ENCODE measurements at places on chromosomes 1 and 21. TPM values are rescaled to one million over a fixed set of nuclear protein-coding genes. Genes with fewer than 3 reads are reported as not detected.

Gene SYDE2
- polyA plus RNA-seq: 11.6 TPM

Gene WNT4
- polyA plus RNA-seq: 8.1 TPM

DNA sequence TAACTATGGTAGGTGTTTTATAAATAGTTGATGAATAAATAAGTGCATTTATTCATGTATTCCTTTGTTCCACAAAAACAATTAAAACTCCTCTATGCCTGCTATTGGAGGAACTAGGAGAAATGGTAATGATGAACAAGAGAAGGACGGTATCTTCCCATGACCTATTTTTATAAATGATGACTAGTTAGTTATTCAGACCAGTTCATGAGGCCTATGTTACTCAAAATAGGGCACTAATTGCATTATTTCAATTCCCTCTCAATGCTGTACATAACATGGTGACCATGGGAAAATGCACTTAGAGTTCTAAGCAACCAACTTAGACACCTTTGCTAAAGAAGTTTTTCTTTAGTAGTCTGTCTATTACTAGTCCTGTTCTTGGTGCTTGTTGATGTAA lies 53.1 kb downstream of the XCL1 start:
- no peak for DNase-seq

DNA sequence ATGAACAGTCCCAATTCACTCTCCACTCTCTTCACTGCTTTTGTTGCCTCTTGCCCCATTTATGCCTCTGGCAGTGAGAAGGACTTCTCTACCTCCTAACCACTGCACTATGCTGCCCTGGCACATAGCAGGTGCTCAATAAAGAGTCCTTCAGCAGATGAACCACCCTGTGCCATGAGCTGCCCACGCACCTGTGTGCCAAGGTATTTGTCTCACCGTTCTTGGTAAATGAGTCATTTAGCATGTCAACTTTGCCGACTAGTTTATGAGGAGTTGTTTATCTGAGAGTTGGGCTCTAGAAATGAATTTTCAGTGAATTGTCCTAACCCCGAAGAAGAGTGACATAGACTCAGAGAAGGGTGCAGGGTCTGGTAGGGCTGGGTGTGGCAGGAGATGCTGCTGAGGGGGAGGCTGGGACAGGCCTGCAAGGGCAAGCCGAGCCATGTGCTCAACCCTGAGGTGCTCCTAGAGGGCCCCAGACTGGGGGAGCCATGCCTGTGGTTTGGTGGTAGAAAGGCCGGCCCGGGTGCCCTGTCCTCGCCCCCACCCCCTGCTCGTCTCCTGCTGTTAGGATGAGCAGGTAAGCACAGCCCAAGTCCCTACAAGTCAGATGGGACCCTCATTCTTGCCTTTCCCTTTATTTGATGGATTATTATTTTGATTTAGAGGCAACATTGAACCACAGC lies 654.5 kb downstream of the MATN1 start:
- no peak for DNase-seq

DNA sequence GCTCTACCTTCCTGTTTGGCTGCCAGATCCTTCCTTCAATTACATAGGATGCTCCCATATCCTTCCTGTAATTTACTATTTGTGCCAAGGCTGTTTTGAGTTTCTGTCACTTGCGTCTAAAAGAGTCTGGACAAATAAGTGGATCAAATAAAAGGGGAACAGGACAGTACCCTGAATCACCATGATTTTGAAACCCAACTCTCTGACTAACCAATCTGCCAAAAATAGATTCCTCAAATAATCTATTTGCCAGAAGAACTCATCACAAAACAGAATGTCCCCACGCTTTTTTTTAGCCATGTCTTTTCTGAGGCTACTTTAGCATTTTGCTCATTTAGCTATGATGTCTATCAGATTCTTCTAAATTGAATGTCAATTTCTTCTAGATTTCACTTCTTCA lies 392.6 kb downstream of the NTNG1 start:
- no peak for DNase-seq

- peak; percentile 60 for DNase-seq
Observed at GRCh38 chr1:67793562-67793961, 39.7 kb downstream of the GNG12 start.

DNA sequence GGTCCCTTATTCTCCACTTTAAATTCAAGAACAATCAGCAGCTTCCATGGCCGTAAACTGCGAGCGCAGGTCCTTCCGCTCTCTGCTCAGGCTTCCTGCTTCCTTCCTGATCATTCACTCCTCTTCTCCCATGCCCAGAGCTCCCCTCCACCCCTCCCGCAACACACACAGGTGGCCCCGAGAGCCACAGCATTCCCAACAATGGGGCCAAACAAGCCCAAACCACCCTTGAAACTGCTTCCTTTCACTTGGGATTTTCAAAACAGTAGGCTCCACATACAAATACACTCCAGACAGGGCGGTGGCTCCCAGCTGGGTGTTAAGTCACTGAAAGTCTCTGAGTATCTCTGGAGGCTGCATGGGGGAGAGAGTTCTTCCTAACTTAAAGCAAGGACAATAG lies 11.4 kb downstream of the FAM89A start:
- no peak for DNase-seq

GRCh38 chr1:204464187-204464631 lies 30.4 kb downstream of the PIK3C2B start:
- DNase-seq: no peak

Gene ABCA4
- 5.8 TPM for polyA plus RNA-seq

DNA sequence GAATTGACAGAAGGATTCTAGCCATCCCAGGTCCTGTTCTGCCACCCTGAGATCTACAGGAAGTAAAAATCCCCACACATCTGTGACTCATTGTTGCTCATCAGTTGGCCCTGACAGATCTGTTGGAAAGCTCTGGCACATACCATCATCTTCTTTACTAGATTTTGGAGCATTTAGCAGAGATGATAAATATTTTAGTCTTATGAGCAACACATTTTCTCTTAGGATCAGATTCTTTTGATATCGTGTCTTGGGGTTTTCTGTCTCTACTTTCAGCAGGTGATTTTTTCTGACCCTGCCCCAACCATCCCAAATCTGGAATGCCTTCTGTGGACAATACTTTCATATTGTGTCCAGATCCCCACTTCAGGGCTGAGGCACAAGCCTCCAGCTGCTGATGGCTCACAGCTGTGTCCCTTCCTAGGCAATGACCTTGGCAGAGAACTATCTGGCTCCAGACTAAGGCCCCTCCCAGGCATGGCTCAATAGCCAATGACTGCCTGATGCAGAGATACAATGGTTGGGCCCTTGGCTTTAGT lies 102.8 kb downstream of the GDAP2 start:
- DNase-seq: no peak

DNA sequence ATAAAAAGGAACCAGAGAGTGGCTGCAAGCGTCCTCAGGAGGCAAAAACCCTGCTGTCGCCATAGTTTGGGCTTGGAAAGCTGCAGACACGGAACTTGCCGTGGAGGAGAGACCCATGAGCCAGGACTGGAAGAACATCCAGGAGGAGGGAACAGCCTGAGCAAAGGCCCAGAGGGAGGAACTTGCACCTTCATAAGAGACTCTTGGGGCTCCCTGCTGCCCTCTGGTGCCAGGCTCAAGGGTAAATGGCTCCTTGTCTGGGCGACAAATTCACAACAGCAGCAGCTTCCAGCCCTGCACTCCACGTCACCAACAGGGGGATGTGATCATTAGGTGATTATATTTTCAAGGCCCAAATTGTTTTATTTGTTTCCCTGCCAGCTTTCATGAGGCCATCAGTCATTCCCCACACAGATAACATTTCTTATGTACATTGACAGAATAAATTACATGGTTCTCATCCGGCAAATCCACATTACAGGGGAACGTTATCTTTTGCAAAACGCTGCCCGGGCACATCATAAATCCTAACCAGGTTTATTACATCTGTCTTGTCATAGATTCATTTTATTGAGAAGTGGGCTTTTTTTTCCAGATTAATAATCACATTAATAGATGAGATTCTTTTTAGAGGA lies 143.0 kb upstream of the GRIK3 start:
- no peak for DNase-seq

Gene SAMSN1
- 3.8 TPM for polyA plus RNA-seq

Gene SPRR2A
- polyA plus RNA-seq: not detected

DNA sequence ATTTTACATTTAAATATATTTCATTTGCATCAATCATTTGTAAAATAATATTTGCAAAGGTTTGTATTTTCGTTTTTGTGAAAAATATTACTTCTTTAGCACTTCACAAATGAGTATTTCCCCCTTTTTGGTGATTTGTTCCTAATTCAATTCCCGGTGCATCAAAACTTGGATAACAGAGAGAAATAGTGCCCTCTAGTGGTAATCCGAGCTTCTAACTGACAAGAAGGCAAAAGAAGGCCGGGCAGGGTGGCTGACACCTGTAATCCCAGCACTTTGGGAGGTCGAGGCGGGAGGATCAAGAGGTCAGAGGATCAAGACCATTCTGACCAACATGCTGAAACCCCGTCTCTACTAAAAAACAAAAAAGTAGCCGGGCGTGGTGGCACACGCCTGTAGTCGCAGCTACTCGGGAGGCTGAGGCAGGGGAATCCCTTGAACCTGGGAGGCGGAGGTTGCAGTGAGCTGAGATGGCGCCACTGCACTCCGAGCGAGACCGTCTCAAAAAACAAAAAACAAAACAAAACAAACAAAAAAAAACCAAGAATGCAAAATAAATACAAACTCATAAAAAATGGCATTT lies 137.7 kb downstream of the COL11A1 start:
- peak; percentile 7 for DNase-seq

Gene CD244
- polyA plus RNA-seq: 0.36 TPM

DNA sequence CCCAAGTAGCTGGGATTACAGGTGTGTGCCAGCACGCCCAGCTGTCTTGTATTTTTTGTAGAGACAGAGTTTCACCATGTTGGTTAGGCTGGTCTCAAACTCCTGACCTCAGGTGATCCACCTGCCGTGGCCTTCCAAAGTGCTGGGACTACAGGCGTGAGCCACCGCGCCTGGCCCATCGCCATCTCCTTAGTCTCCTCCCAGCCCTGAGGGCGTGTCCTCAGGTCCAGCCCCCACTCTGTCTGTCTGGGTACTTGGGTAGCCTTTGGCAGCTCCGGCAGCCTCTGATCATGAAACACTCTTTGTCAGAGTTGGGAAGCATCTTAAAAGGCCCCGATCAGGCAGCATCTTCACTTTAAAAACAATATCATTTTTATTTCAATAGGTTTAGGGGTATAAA lies 90.3 kb upstream of the DISP3 start:
- no peak for DNase-seq

Gene NPHS2
- polyA plus RNA-seq: 462 TPM

Gene ZNF683
- not detected for polyA plus RNA-seq

GRCh38 chr1:209268479-209268878 lies 315.0 kb upstream of the CAMK1G start:
- DNase-seq: no peak

- no peak for DNase-seq
Observed at GRCh38 chr1:45395051-45395450, 54.8 kb upstream of the MUTYH start.

Gene CRTC2
- polyA plus RNA-seq: 34.9 TPM

DNA sequence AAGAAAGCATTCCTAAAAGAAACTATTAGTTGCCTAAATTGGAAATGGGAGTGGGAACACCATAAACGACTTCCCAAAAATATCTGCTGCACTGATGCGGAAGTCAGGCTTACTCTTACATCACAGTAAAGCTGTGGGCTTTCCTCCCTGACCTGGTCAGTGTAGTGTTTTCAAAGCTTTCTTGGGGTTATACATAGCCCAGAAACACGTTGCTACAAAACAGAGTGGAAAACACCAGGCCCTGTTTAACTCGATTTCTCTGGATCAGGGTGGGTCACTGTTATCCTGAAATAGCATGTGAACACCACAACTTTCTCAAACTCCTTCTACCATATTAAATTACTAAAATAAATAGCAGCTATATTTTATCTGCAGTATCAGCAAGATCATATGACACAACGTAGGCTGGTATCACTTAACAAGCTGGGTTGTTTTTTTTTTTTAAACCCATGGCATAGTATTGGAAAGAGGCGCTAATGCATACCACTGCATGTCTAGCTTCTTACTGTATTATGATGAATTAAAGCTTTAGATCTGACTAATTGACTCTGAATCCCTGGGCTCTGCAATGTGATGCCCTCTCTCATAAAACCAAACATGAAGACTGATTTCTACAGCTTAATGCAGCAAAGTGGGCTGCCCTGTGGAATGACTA lies 184.6 kb downstream of the TGFB2 start:
- no peak for DNase-seq

- DNase-seq: no peak
Observed at GRCh38 chr1:221888218-221888617, 146.3 kb upstream of the DUSP10 start.

Gene MEX3A
- 42.4 TPM for polyA plus RNA-seq

DNA sequence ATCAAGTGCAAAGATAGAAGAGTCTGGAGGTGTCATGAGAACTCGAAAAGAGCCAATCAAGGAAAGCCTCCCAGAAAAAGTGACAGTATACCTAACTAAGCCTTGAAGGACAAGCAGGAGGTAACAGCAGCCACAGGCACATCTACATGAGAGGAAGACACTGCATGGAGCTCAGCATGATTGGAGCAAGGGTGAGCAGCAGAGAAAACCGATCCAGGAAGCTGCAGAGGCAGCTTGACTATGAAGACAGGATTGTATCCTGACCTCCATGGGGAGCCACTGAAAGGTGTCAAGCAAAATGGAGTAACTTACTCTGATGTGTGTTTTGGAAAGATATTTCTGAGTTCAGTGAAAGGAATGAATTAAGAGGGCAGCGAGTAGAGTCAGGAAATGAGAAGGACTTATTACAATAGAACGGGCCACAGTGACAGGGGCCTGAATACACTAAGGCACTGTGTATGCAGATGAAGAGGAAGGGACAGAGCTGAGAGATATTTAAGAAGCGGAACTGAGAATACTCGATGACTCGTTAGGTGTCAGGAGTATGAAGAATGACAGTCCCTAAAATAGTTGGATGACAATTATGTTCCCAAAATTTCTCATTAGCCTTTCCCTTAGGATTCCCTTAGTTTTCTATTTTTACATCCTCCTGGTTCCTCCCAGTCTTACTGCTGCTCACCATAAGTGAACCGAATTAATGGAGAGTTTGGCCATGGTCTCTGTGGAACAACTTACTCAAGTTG lies 139.3 kb upstream of the NFIA start:
- no peak for DNase-seq

Gene PER3
- 13.0 TPM for polyA plus RNA-seq

- DNase-seq: no peak
Observed at GRCh38 chr1:229372251-229372650, 29.4 kb upstream of the CCSAP start.

DNA sequence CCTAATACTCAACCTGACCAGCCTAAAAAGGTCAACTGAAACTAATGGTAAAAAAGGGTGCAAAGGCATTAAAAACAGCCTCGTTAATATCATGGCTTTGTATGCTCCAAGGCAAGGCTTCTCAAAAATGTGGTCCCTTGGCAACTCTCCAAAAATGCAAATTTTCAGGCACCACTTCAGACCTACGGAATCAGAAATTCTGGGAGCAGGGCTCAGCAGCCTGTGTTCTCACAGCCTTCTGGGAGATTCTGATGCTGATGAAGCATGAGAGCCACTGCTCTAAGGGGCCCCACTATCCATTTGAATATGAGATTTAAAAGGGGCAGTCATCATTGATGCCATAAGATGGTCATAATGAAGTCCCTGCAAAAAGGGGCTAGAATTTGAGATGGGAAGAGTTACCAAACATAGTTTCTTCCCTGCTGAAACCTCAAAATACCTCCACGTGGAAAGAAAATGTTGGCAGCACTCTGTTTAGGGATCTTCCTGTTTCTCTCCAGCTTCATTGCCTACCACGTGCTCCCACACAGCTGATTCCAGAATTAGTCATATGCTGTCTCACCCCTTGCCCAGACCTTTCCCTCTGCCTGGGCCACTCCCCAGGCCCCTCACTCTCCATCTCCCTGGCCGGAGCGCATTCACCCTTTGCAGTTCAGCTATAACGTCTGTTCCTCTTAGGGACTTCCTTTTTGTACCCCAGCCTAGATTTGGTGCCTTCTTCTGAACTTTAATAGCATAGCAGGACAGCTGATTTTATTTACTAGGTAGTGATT lies 46.7 kb downstream of the PHC2 start:
- no peak for DNase-seq
